AML-193 (cell line): ENCODE measurements at places on chromosomes 6 and 20.

DNA sequence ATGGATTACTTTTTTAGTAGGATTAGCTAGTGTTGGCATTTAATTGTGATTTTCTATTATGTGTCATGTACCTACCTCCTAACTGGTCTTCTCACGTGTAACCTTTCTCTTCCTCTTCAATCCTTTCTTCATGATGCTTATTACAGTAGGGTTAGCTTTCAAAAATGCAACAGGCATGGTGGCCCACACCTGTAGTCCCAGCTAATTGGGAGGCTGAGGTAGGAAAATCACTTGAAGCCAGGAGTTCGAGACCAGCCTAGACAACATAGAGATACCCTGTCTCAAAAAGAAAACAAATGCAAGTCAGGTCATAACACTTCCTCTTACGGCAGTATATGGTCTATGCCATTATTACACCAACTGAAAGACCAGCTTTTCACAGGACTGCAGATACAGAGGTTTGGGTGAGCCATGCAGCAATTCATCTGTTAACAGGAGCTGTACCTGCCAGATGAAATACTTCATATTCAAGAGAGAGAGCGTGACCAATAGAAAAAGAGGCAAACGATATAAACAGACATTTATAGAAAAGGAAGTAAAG, 195.0 kb downstream of the TMEM242 start:
- DNase-seq, result no peak

DNA sequence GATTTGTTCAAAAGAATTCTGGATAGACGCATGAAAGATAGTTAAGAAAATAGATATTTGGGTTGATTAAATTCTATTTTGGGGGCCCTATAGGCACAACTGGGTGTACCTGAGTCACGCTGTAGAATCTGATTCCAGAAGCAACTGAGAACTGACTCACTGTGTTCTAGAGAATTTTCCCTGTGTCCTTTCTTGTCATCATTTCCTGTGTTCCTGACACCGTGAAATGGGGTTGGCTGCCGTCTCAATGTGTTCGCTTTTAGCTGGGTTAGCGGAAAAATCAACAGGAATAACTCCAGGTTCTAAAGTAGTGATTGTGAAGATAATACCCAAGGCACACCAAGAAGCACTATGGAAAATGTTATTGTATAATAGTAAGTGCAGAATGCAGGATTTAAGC, 5.0 kb downstream of the GCNT2 start:
- no peak for DNase-seq

DNA sequence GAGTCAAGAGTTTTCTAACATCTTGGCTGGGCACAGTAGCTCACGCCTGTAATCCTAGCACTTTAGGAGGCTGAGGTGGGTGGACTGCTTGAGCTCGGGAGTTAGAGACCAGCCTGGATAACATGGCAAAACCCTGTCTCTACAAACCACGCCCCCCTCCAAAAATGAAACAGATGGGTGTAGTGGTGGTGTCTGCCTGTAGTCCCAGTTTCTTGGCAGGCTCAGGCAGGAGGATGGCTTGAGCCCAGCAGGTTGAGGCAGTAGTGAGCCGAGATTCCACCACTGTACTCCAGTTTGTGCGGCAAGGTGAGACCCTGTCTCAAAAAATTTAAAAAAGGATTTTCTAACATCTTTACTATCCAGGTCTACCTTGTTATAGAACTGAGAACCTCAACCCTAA, 22.0 kb downstream of the FAM8A1 start:
- DNase-seq, result no peak

DNA sequence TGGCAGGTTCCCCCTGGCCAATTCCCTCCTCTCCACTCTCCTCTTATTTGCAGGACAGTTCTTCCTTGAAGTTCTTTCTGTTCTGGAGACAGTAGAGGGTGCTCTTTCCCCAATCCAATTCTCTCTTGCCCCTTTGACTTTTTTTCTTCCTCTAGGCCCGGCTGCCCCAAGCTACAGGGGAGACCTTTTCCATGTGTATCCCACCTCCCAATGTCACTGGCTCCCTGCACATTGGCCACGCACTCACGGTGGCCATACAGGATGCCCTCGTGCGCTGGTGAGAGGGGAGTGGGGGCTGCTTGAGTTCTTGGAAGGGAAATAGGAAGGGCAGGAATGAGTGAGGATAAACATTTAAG, 1.5 kb downstream of the VARS2 start:
- DNase-seq, result peak; percentile 78

GRCh38 chr6:84027340-84028181, 6.0 kb upstream of the MRAP2 start:
- no peak for DNase-seq

- no peak for DNase-seq
These were observed 60.8 kb downstream of the TTI1 start for GRCh38 chr20:37972256-37973058.

GRCh38 chr20:13305284-13305683, 84.2 kb downstream of the ISM1 start:
- DNase-seq, result no peak

DNA sequence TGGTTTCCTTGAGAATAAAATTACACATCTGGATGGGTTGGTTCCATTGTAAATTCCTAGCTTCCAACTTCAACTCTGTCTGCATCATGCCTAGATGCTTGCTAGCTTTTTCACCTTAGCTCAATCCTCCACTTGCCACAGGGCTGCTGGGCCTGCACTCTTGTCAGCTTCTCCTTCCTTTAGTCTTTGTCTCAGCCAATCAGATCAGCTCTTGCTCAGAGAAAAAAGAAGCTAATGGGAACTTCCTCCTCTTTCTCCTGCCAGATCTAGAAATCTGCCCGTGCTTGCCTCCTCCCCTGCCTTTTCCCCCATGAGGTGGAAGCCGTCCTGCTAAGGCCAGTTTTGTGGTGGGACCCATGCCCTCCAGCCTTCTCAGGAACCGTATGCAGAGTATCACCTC, 18.5 kb downstream of the RAE1 start:
- DNase-seq, result peak; percentile 36

- DNase-seq, result peak; percentile 71
These were observed 4.4 kb downstream of the AMD1 start for GRCh38 chr6:110878751-110879522.

- DNase-seq, result peak; percentile 35
These were observed 942 bp downstream of the ACAT2 start for GRCh38 chr6:159762681-159763293.

DNA sequence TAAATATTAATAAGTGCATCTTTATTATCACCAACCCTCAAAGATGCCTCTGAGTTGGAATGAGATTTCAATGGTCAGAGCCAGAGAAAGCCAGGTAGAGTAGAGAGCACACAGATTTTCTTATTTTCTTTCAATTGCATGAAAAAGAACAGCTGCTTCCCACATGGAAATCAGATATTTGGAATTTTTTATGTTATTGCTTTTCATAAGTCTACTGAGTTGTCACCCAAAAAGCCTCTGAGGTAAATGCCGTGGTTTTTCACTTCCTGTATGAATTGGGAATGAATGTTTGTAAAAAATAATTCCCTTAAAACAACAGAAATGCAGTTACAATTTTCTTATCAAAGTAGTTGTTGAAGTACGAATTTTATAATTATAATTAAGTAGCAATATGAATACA, 563.1 kb downstream of the RFPL4B start:
- DNase-seq, result no peak

DNA sequence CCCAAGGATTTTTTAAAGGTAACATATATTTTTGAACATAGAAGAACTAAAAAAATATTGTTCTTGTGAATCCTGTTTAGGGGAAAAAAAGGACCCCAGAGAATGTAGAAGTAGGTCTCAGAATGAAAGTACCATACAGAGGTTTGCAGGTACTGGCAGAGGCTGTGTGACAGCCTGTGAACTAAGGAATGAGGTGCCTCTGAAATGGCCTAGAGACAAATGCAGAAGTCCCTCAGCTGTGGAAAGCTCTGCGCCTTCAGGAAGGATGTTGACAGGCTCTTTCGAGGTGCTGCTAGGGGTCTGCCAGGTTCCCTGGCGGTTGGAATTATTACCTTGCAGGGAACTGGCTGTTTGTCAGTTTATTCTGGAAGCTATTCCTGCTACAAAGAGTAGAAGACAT, 8.6 kb upstream of the TUBB2B start:
- no peak for DNase-seq

DNA sequence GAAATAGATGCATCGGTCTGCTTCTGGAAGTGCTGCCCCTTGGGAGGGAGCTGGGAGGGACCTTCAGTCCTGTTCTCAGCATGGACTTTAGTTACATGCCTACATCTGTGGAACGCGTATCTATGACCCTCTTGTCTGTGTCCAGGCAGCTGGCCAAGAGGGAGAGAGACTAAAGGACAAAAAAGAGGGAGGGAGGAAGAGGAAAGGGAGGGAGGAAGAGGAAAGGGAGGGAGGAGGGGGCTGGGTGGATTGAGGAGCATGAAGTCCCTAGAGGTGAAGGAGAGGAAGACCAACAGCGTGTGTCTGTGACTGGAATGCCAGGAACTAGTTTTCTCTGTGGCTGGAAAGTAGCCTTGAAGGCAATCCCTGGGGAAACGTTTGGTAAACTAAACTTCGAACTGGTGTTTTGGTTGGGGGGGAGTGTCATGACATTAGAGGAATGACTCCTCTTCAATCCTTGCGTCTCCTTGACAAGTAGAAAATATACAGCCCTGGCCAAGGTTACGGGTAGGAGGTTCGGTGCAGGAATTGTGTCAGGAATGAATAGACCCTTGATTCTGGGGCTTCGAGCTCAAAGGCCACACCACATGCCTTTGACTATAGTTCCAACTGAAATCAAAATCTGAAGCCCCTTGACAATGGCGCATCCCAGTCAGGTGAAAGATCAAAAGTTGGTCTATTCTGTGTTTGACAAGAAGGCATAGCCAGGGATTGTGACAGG, 52.0 kb upstream of the PLEKHG1 start:
- no peak for DNase-seq

DNA sequence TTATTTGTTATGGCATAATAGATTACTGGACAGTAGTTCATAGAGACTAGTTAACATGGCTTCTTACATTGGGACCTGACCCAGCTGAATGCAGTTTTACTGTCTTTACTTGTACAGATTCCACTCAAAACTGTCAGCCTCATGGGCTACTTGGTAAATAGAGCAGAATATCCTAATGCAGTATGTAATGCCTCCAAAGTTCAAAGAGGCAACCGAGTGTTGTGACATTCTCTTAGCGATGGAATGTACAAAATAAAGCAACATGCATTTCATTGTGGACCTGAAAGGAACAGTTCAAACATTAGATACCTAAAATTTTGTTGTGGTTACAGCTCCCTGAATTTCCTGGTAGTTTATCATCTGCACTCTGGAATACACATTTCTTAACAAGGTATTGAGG, 29.1 kb upstream of the RGS17 start:
- DNase-seq, result no peak

DNA sequence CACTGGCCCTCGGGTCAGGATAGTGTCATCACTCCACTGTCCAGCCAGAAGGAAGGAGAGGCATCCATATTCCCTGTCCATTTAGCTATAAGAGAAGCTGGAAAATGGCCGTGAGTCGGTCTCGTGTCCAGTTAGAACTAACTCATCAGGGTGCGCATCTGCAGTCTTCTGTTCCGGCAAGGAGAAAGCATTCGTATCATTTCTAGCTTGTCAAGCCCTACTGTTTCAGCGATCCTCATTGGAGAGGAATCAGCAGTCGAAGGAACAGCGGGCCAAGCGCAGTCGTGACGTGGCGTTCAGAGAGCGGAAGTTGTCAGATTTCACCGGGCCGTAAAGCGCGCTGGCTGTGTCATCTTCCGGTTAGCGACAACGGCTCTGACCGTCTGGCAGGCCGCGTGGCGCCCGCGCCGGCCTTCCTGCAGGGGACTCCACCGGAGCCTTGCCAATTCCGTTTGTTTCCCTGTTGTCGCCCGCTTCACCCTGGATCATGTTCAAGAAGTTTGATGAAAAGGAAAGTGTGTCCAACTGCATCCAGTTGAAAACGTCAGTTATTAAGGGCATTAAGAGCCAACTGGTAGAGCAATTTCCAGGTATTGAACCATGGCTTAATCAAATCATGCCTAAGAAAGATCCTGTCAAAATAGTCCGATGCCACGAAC, 32.9 kb downstream of the HM13 start:
- peak; percentile 58 for DNase-seq

GRCh38 chr6:142331075-142331551, 29.3 kb downstream of the ADGRG6 start:
- DNase-seq, result no peak

GRCh38 chr20:8726460-8726859, 342.4 kb upstream of the PLCB4 start:
- no peak for DNase-seq

GRCh38 chr6:99014061-99014460, 66.3 kb upstream of the FBXL4 start:
- peak; percentile 80 for DNase-seq

GRCh38 chr6:80689716-80690395, 583.4 kb downstream of the BCKDHB start:
- DNase-seq, result no peak

DNA sequence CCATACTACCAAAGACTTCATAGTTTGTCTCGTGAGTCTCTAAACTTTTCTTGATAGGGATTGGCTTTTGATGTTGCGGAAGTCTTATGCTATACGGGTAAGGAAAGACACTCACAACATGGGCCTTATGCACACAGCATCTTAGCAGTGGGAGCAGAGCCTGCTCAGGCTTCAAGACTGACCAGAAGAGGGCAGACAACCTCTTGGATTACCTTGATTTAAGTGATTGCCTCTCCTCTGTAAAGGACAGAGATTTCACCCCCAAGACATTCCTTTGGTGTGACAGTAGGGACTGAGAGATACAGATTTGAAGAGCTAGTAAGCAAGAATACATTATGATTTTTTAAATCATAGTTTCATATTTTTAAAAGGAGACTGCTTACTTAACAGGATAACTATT, 71.0 kb upstream of the SAMD3 start:
- DNase-seq, result peak; percentile 25

DNA sequence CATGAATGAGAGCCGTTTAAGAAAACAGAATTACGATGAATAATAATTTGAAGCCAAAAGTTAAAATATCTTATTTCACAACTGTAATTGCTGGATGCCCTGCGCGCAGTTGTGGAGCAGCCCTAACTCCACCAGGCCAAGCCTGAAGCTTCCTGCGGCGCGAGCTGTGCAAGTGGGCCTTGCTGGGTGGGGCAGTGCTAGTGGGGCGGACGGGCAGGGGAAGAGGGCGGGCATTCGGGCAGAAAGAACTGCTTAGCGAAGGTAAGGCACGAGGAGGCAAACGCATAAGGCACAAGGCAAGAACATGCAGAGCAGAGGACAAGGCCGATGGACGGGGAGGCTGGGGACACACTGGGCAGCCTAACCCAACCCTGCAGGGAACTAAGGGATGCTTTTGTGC, 2.3 kb downstream of the HLA-DQB2 start:
- no peak for DNase-seq

- DNase-seq, result peak; percentile 83
These were observed at the start of the genes RPRD1B and TTI1 for GRCh38 chr20:38033330-38034107. RPRD1B (plus strand) TSS chr20:38033746; CDS start chr20:38033948, 202 bp downstream. TTI1 (minus strand) TSS chr20:38033456; CDS start chr20:38013816, 19,640 bp downstream.

GRCh38 chr6:85997206-85997605, 354.5 kb upstream of the SYNCRIP start:
- no peak for DNase-seq
